ENCODE measurements at places on chromosomes 2 and 18.

GRCh38 chr2:25664183-25664964 lies 9.0 kb downstream of the DTNB start:
- no peaks in the 10 kb centered on the region for H3K36me3 ChIP-seq
- no peak overlapping the region for H3K27ac ChIP-seq
- H3K4me1 ChIP-seq = no peaks in the 10 kb centered on the region
- DNase-seq = no peak
- no peaks in the 10 kb centered on the region for H3K27me3 ChIP-seq

GRCh38 chr18:50189160-50189559 lies 5.8 kb downstream of the MYO5B start:
- H3K36me3 ChIP-seq = no peaks in the 10 kb centered on the region
- no peaks in the 10 kb centered on the region for H3K27me3 ChIP-seq
- no peak overlapping the region for H3K4me3 ChIP-seq
- no peak overlapping the region for H3K27ac ChIP-seq
- no peak for DNase-seq

- H3K27me3 ChIP-seq = no peaks in the 10 kb centered on the region
- no peak overlapping the region for H3K4me3 ChIP-seq
- no peak overlapping the region for H3K27ac ChIP-seq
- no peaks in the 10 kb centered on the region for H3K36me3 ChIP-seq
- no peak for DNase-seq
These were observed 497.8 kb downstream of the EIPR1 start for GRCh38 chr2:2879781-2880180.

DNA sequence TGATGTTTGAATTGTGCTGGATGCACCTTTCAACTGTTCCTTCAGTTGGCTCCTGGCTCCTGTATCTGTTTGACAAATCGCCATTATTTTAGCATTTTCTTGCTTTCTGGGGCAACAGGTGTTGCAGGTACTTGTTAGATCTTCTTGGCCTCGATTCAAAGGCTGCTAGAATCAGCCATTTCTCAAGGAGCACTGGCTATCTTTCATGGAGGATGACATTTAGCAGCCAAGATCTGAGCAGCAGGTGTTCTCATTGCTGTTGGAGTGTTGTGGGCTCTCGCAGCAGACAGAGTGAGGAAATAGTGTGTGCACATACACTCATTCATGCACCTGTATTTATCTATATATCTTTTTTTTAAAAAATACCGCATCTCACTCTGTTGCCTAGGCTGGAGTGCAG lies 52.2 kb downstream of the INPP5D start:
- H3K27me3 ChIP-seq = no peaks in the 10 kb centered on the region
- H3K27ac ChIP-seq = no peak overlapping the region
- H3K36me3 ChIP-seq = no peaks in the 10 kb centered on the region

- no peaks in the 10 kb centered on the region for H3K27me3 ChIP-seq
- no peak for DNase-seq
- no peak overlapping the region for H3K27ac ChIP-seq
- no peaks in the 10 kb centered on the region for H3K36me3 ChIP-seq
These were observed 136.8 kb downstream of the CAPN13 start for GRCh38 chr2:30670453-30670852.

All from thoracic aorta (tissue), 2 donors.